Subcutaneous preadipocyte (primary cell): ENCODE measurements at places on chromosomes 2 and 18. TPM values are rescaled to one million over a fixed set of nuclear protein-coding genes. Genes with fewer than 3 reads are reported as not detected.

Gene ZNF521
- 38.6 and 41.1 TPM in 2 replicates for total RNA-seq

Gene HOXD12
- total RNA-seq: not detected in 2 replicates

Gene CXCR4
- not detected in 2 replicates for total RNA-seq

Gene EFR3B
- total RNA-seq: 0.37 and 0.39 TPM in 2 replicates

Gene MYO7B
- 0.37 TPM in 1 of 2 replicates, not detected in the other for total RNA-seq

Gene IAH1
- 49.5 and 62.8 TPM in 2 replicates for total RNA-seq

Gene WDR12
- 40.5 and 44.8 TPM in 2 replicates for total RNA-seq

Gene DNAJC10
- total RNA-seq: 83.4 and 107 TPM in 2 replicates

Gene MOGAT1
- total RNA-seq: not detected in 2 replicates

Gene GKN1
- not detected in 2 replicates for total RNA-seq

Gene FSHR
- total RNA-seq: not detected in 2 replicates

Gene LINC00305
- not detected in 2 replicates for total RNA-seq

Gene AMMECR1L
- total RNA-seq: 12.5 and 16.6 TPM in 2 replicates

Gene TMEM237
- 14.7 and 20.1 TPM in 2 replicates for total RNA-seq

Gene KYNU
- 15.2 and 17.6 TPM in 2 replicates for total RNA-seq

Gene SNED1
- 154 and 391 TPM in 2 replicates for total RNA-seq

Gene HIBCH
- total RNA-seq: 9.8 and 15.1 TPM in 2 replicates

Gene CFAP210
- total RNA-seq: not detected in 2 replicates

Gene UPP2
- total RNA-seq: not detected in 2 replicates

Gene COL4A4
- total RNA-seq: under 0.01 TPM in 2 replicates

Gene HNRNPLL
- 28.3 and 37.9 TPM in 2 replicates for total RNA-seq

Gene CYP26B1
- total RNA-seq: 2.5 and 6.6 TPM in 2 replicates

Gene KLHL41
- total RNA-seq: 0.20 and 0.37 TPM in 2 replicates

Gene TIA1
- total RNA-seq: 58.4 and 62.0 TPM in 2 replicates

Gene SLC4A5
- under 0.01 and 1.5 TPM in 2 replicates for total RNA-seq

Gene DYNAP
- total RNA-seq: 0.20 TPM in 1 of 2 replicates, not detected in the other

Gene AFF3
- not detected in 2 replicates for total RNA-seq

Gene NEB
- total RNA-seq: 0.20 and 0.73 TPM in 2 replicates

Gene LYG1
- under 0.01 and 0.20 TPM in 2 replicates for total RNA-seq

Gene AGBL5
- total RNA-seq: 16.5 and 22.3 TPM in 2 replicates

Gene MC2R
- total RNA-seq: not detected in 2 replicates
